Vagina (tissue), 2 donors: ENCODE measurements at places on chromosomes 6 and 20. TPM values are rescaled to one million over a fixed set of nuclear protein-coding genes. Genes with fewer than 3 reads are reported as not detected.

The NINL gene
- 11.5 TPM for total RNA-seq

DNA sequence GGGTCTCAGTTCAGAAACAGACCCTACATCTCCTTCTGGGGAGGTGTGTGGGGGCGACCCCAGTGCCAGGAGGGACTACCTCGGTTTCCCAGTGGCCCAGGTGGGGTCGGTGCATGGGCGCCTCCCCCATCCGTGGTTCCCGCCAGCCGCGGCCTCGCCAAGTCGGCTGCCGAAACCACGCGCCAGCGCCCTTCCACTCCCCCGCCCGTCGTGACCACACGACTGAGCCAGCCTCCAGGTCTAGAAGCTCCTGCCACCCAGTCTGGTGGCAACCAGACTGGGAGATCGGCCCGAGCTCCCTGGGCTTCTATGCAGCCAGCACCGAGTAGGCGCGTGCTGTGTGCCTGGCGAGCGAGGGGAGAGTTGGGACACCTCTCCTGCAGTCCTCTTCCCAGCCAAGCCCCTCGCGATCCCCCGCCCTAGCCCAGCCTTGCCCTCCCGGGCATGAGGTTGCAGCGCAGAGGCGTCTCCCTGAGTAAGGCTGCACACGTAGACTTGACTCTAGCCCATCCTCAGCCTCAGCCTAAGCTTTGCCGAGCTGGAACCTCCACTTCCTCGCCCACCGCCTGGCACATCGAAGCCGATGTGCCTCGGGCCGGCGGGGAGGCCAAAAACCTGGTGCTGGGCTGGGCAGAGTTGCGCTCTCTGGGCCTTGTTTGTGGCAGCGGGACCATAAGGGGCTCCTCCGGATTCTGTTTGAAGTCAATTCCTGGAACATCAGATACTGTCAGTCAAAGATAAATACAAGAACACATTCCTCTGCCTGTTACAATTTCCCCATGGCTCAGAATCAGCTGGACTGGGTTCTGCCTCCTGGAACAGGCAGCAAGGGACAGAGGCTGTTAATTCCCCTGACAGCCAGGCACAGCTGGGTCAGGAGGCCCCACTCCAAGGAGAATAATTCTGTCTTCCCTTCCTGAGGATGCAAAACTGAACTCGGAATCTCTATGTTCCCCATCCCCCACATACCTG, 1.5 kb upstream of the CPNE5 start:
- no peak for DNase-seq
- H3K36me3 ChIP-seq = no peaks in the 10 kb centered on the region
- peak overlapping the region; percentile 80 for H3K4me3 ChIP-seq
- H3K4me1 ChIP-seq = peaks cover 25% of the 10 kb centered on the region
- no peaks in the 10 kb centered on the region for H3K27me3 ChIP-seq

- H3K4me3 ChIP-seq = no peak overlapping the region
- no peak for DNase-seq
- H3K27ac ChIP-seq = no peak overlapping the region
- no peaks in the 10 kb centered on the region for H3K36me3 ChIP-seq
- H3K4me1 ChIP-seq = no peaks in the 10 kb centered on the region
These were observed 478.2 kb upstream of the CITED2 start for GRCh38 chr6:139852488-139853140.

The CBFA2T2 gene
- total RNA-seq = 34.9 TPM

DNA sequence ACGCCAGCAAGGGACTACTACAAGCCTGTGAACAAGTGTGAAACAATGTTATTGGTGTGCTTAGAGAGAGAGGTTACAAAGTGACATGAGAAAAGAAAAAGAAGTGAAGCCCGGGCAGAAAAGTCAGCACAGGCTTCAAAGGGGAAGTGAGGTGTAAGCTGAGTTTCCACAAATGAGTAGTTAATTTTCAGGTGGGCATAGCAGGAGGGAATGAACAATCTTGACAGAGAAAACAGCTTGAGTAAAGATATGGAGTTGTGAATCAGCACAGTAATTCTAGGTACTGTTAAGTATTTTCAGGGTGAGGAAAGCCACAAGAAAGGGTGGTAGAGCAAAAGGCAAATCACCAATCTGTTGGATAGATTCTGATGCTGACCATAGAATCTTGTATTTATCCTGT, 4.3 kb downstream of the KCNQ5 start:
- no peaks in the 10 kb centered on the region for H3K36me3 ChIP-seq
- H3K27me3 ChIP-seq = no peaks in the 10 kb centered on the region
- H3K4me3 ChIP-seq = no peak overlapping the region
- H3K4me1 ChIP-seq = peaks cover 20% of the 10 kb centered on the region
- H3K27ac ChIP-seq = no peak overlapping the region

The CCN5 gene
- 134 TPM for total RNA-seq
